ENCODE measurements at places on chromosomes 6 and 20.
A peak's percentile ranks its signal among the peaks of the same experiment; 100 is the strongest.

GRCh38 chr6:41271901-41272395, 14.5 kb downstream of the TREM1 start:
- no peak for DNase-seq

- no peak for DNase-seq
These were observed 105.2 kb downstream of the SMOC2 start for GRCh38 chr6:168546151-168546550.

- DNase-seq, result no peak
These were observed 130.3 kb upstream of the LY86 start for GRCh38 chr6:6458172-6458571.

DNA sequence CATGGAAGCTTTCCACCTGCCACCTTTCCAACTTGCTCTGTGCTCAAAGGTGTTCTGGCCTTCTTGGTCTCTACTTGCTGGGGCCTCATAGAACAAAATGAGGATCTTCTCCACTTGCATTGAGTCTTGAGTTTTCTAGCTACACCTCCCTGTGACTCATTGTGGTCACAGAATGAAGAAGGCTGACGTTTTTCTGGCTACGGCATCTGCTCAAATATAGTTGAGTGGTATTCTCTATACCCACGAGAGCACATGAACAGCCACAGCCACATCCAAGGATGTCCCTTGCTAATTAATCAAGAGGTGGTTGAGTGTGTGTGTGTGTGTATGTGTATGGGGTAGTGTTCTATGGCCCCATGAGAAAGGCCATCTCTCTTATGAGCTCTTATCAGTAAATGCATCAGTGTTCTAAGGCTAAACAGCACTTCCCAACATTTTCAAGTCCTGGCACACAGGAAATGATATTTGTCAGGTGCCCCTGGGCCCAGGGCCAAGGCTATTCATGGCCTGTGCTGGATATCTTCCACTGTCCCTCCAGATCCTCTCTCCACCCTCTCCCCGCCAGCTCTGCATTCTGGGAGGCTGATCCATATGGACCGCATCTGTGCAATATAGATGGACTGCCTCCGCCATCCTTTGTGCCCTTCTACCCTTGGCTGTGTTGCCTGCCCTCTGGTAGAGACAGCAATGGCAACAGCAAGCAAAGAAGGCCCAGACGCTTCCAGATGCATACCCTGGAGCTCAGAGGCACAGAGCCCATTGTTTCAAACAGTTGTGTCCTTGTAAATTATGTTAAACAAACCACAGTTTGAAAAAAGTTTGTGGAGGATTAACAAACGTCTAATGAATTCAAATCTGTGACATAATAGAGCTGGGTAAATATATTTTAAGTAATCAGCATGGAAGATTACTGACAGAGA, 150.2 kb downstream of the LRFN2 start:
- DNase-seq, result no peak

GRCh38 chr6:15249371-15250019, 3.6 kb downstream of the JARID2 start:
- DNase-seq, result no peak

DNA sequence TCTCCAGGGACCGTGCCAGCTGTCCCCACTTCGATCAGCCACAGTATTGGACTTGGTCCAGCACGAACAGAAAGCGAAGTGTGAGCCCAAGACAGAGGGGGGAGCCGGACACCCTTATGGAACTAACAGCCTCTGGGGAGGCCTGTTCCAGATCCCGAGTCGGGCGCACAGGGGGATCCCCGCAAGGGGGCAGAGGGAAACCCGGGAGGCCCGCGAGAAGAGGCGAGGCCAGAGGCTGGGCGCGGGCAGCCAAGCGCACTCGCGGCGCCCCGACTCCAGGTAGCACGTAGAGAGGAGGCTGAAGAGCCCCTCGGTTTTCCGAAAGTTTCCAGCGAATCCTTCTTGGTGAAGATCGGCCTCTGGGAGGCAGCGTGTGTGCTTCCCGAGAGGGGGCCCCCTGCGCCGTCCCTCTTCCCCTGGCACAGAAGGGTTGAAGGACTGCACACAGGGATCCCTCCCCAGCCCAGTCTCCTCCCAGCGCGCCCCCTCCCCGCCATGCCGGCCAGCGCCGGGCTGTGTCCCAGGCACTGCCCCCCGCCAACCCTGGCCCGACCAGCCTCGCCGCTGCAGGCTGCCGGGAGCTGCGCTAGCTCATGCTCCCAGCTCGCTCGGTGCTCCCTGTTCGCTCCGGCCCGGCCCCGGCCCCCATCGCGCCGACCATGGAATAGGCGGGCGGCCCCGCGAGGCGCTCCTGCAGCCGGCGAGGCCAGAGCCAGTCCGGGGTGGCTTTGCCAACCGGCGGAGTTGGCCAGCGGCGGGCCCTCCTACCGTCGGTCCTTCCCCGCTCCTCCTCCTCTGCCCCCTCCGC, 577 bp upstream of the SLC24A3 start:
- DNase-seq, result no peak

DNA sequence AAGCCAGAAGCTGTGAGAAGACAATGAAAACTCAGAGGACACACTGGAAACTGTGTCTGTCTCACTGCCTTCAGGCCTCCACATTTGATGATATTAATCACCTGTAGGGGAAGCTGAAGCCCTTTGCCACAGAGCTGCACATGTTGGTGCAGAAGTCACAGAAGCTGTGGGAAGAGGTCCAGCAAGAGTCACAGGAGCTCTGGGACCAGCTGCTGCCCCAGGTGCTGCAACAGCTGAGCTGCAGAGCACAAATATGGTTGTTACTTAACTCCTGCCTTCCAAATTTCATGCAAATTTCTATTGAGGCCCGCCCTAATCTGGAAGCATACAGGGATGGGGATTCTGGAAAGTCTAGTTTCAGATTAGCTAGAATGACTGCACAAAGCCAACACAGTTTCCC, 169.3 kb downstream of the OGFRL1 start:
- DNase-seq, result peak; percentile 13

DNA sequence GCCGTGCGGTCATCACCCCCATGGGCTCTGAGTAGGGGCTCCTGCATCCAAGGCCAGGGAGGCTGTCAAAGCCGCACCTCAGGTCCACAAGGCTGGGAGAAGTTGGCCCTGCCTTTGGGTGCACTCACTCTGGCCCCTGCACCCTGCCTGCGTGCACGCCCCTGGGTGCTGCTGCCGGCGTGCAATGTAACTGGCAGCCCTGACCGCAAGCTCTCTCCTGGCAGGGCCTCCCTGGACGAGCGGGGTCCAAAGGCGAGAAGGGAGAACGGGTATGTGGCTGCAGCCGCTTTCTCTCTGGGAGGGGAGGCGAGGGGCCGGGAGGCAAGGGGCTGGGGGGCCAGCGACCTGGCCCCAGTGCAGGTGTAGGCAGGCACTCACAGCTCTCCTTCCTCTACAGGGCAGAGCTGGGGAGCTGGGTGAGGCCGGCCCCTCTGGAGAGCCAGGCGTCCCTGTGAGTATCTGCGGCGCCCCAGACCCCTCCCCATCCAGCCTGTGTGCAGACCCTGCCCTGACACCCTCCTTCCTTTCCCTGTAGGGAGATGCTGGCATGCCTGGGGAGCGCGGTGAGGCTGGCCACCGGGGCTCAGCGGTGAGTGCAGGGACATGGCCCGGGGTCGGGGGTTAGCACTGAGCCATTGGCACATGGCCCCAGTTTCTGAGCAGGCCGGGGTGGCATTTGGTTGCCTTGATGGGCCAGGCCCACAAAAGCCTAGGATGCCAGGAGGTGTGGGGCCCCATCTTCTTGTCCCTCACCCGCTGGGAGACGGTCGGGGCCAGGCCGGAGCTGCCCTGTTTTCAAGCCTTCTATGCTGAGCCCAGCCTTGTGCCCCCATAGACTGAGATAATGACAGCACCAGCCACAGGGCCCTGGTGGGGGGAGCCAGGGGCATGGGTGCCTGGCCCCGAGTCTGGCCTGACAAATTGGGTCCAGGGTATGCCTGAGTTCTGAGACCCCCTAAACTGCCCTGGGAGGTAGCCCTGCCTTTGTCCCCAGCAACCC, 12.7 kb downstream of the COL9A3 start:
- DNase-seq, result no peak

- no peak for DNase-seq
These were observed 48.6 kb downstream of the UQCC1 start for GRCh38 chr20:35363190-35363589.

- no peak for DNase-seq
These were observed 11.5 kb downstream of the TPD52L2 start for GRCh38 chr20:63876489-63877036.

- no peak for DNase-seq
These were observed 67.2 kb downstream of the FOXO3 start for GRCh38 chr6:108627692-108628550.

- DNase-seq, result no peak
These were observed 1279.0 kb upstream of the MAP3K7 start for GRCh38 chr6:91865889-91866288.

DNA sequence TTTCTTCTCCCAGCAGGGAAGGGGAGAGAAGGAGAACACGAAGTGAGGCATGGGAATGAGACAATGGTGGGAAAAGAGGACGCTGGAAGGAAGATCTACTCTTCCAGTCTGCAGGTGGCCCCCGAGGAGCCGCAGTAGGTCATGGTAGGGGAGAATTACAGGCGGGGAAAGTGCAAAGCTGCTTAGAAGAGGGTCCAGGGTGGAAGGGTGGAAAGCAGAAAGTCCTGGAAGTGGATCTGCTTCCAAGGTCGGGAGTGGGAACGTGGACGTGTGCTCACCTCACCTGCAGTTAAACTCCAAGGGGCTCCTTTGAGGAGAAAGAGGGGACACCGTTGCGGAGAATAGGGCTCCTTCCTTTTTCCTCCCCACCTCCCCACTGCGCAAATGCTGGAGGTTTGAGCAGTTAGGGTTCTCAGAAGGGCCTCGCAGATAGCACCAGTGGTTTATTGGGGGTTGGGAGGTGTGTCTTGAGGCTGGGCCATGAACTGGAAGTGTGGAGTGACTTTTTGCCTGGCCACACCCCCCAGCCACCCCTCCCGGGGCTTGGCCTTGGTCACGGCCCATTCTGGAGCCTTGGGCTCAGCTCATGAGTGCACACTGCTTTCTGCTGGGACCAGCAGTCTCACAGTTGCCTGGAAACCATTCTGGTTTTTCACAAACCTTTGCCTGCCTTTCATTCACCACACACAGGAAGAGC, 100.4 kb upstream of the MLN start:
- no peak for DNase-seq

DNA sequence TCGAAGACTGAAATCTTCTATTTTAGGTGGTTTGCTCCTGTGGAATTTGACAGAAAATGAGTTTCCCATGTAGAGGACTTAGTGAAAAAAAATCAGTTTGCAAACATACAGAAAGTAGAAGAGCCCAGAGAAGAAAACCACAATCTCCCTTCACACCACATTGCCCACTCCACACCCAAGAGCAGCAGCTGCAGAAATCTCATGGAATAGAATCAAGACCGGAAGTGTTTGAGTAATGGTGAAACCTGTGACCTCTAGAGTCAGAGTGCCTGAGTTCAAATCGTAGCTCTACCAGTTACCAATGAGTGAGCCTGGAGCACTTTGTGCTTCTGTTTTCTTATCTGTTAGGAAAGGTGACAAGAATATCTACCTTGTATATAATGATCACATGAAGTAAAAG, 4.6 kb downstream of the SIRPG start:
- DNase-seq, result no peak

- DNase-seq, result no peak
These were observed at the start of gene RSPH9 for GRCh38 chr6:43644940-43645612. RSPH9 (plus strand) TSS chr6:43645036; CDS start chr6:43645099, 63 bp downstream.
